ENCODE measurements at places on chromosomes 3 and 15.

DNA sequence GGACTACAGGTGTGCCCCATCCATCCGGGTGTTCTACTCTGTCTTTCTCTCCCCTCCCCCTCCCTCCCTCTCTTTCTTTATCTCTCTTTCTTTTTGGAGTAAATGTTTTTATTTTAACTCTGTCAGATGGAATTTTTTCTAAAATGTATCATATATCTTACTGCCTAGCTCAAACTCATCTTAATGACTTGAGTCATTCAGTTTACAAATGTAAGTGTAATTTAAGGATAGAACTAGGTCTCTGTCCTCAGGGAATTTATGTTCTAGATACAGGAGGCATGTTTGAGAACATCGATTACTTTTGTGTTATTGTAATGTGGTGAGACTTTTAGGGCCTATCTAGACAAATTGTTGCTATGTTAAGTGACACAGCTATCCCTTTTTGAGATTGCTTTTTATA, 3.5 kb downstream of the TBC1D23 start:
- DNase-seq, result no peak

- no peak for DNase-seq
Observed at GRCh38 chr3:38528457-38528856, 32.3 kb downstream of the EXOG start.

DNA sequence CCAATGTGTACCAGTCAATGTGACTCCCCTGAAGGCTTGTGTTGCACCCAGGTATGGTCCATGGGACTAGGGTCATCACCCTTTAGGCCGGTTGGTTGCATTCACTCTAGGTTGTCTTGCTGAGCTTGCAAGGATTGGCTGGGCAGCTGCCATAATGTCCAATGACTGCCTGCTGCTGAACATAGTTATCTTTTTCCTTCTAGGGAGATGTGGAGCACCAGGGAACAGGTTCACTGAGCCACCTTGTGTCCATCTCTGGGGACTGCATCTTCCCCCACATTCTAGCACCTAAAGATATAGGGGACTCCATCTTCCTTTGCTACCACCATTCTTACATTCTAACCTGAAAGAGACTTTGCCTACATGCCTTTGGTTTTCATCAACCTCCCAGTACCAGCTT, 580.4 kb upstream of the TBL1XR1 start:
- DNase-seq, result peak; percentile 32

- DNase-seq, result no peak
Observed at GRCh38 chr15:93109336-93110102, 20.5 kb upstream of the RGMA start.

DNA sequence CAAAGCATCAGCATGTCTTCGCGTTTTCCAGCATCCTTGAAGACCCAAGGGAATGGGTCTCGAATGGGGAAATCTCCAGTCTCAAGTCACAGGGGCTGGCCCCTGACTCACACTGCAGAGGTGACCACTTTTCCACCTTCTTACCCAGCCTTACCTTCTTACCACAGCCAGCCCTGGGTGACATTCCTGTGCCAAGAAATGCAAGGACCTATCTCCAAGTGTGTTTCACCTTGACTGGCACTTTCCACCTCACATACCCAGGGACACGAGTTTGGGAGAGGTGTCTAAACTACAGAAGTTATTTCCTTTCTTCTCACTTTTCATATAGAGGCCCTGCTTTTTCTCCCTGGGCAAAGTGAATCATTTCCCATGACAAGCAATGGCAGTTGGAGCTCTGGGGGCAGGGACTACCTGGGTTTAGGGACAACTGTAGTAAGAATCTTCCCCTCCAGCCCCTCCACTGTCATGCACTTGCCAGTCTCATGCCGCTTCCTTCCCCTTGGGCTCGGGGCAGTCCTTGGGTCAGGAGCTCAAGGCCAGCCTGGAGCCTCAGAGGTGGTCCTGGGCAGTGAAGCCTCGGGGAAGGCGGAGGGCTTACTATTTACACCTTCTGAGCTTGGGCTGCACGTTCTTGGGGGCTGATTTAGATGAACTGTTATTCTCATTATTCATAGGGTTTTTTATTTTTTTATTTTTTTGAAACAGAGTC, 16.8 kb downstream of the PAQR5 start:
- no peak for DNase-seq

- DNase-seq, result no peak
Observed at GRCh38 chr3:65742914-65743313, 295.8 kb downstream of the MAGI1 start.

DNA sequence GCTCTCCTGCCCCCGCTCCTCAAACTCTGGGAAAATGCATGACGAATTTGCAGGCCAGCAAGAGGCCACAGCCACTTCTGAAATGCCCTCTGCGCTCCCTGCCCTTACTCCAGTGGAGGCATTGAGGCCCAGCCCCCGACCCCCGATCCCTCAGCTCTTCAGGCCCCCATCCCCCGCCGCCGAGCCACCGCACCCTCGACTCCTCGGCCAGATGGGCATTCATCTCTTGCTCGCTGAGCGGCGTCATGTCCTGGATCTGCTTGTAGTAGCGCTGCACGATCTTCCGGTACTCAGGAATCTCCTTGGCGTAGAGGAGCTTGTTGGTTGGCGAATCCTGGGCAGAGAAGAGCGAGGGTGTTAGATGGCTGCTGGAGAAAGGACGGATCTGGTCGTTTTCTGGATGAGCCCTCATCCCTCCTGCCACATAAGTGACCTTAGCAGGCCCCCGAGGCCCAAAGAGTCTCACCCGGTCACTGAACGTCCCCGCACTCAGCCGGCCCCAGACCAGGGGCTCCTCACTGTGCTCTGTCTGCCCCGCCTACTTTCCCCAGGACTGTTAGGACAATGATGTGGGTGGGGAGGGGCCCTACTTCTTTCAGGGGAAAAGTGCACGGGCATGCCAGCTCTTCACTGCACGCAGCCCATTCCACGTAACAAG, 14.0 kb downstream of the H1-8 start:
- DNase-seq, result no peak

GRCh38 chr15:25812073-25812472, 51.1 kb downstream of the ATP10A start:
- DNase-seq, result no peak

DNA sequence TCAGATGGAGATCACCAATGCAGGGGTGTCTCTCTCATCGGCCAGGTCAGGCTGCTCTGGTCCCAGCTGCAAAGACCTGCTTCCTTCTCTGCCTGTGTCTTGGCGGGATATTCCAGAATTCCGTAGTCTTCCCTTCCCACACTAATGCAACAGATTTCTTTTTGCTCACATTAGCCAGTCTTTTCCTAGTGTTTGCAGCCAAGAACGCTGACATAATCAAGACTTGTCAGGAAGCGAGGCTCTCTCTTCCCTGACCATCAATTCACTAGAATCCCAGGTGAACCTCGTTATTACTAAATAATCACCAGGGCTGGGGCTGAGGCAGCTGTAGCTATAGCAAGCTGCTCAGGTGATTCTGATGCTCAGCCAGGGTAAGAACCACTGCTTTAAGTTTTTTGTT, 43.2 kb upstream of the ACKR4 start:
- DNase-seq, result no peak

DNA sequence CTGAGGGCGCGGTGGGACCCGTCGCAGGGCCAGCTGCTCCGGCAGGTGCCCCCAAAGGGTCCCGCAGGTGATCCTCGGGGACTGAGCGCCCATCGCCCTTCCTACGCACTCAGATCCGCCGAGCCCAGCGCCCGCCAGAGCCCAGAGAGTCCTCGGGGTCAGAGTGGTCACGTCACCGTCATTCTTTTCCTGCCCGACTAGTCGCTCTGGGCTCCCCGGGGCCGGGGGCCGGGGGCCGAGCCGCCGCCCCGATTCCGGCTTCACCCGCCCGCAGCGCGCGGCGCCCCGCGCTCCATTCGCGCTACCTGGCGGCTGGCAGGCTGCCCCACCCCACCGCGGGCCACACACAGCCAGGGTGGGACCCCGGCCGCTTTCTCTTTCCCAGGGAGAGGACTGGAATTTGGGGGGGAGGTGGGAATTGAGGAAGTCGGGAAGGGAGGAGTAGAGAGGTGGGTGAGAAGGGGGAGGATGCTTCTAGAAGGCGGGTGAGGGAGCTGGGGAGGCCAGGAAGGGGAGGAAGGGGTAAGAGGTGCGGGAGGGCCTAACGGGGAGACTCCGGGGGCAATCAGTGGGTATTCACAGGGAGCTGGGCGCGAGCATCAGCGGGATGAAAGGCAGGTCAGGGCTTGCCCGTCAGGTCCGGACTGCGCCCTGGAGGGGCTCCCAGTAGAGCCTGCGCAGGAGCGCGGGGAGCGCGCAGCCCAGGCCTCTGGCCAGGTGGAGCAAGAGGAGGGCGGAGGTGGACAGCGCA, 36.1 kb upstream of the EPHB3 start:
- DNase-seq, result no peak

DNA sequence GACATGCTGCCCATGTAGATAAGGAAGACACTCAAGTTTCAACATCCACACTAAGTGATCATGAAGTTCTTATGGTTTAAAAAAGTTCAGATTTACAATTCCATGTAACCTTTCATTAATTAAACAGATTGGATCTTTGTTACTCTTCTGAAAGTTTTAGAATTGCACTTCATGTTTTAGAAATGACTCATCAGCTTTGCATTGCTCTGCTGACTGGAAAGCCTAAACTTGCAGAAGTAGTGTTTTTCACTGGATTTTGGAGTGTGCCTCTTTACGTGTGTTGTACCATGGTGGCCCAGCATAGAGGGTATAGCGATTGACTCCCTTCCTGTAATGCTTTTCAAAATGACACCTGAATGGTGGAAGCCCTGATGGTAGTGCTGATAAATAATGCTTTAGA, 157.9 kb downstream of the BBX start:
- no peak for DNase-seq

- DNase-seq, result no peak
Observed at GRCh38 chr3:30764891-30765290, 129.6 kb downstream of the GADL1 start.

DNA sequence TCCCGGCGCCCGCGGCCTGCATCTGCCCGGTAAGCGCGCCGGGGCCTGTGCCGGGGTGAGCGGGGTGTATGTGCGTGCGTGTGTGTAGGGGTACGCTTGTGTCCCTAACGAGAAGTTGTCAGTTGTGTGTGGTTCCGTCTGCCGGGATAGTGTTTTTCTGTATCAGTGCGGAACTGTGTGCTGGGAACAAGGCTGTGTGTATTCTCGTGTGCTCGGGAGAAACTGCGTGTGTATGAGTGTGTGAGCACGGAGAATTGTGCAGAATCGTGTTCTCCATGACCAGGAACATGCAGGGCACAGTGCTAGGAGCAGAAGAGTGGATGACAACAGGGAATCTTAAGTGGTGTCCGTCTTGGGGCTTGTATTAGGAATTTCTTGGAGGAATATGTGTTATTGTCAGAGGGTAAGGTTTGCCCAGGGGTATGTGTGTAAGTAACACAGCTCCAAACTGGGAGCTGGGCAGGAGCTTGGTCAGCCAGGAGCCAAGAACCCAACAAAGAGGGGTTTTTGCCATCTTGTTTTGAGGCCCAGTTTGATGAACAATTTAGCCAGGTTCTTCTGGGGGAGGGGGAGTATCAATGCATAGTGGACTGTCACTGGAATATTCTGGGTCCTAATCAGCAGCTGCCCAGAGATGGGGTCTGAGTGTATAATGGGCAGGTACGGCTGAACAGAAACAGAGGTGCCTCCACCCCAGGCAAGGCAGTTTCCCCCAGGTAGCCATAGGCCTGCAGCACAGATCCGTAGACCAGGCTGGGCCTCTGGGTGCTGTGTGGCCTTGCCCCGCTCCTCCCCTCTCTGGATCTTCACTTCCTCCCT, 2.1 kb downstream of the ISL2 start:
- DNase-seq, result no peak

Measured in HEK293T (cell line).